MM.1S (cell line): ENCODE measurements at places on chromosomes 2 and 18.

GRCh38 chr2:53467467-53468180 lies 300.0 kb upstream of the CHAC2 start:
- DNase-seq: no peak
- H3K27ac ChIP-seq: no peak overlapping the region
- no peak overlapping the region for H3K4me3 ChIP-seq
- H3K27me3 ChIP-seq: no peaks in the 10 kb centered on the region
- H3K4me1 ChIP-seq: no peaks in the 10 kb centered on the region
- H3K36me3 ChIP-seq: no peaks in the 10 kb centered on the region

- no peaks in the 10 kb centered on the region for H3K27me3 ChIP-seq
- DNase-seq: no peak
- no peak overlapping the region for H3K27ac ChIP-seq
- no peaks in the 10 kb centered on the region for H3K4me1 ChIP-seq
- H3K4me3 ChIP-seq: no peak overlapping the region
- no peaks in the 10 kb centered on the region for H3K36me3 ChIP-seq
Measured at GRCh38 chr2:110805894-110806452, 73.6 kb downstream of the ACOXL start.

GRCh38 chr2:105571445-105571987 lies 172.7 kb upstream of the FHL2 start:
- H3K4me1 ChIP-seq: peaks cover 25% of the 10 kb centered on the region
- no peaks in the 10 kb centered on the region for H3K27me3 ChIP-seq
- H3K27ac ChIP-seq: no peak overlapping the region
- no peak for DNase-seq

- no peak overlapping the region for H3K27ac ChIP-seq
- H3K4me3 ChIP-seq: no peak overlapping the region
- H3K27me3 ChIP-seq: no peaks in the 10 kb centered on the region
- H3K36me3 ChIP-seq: no peaks in the 10 kb centered on the region
- H3K4me1 ChIP-seq: no peaks in the 10 kb centered on the region
- DNase-seq: no peak
Measured at GRCh38 chr18:69674292-69674877, 273.3 kb downstream of the CD226 start.

DNA sequence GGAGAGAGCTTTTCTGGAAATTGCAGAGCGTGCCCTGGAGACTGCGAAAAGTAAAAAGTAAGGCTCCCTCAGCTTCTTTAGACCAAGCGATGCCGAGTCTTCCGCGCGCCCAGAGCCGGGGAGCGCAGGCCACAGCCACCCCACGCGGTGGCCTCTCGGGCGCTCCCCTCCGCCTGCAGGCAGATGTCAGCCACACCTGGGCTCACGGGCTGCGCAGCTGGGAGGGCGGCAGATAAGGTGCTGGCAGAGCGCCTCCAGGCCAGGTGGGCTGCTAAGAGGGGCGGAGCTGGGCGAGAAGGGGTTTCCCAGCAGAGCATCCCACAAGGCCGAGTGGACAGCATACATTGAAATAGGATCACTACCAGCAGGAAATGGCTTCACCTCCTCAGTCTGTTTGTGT lies 81.7 kb downstream of the ARHGEF4 start:
- DNase-seq: no peak
- no peak overlapping the region for H3K27ac ChIP-seq
- H3K4me3 ChIP-seq: no peak overlapping the region
- no peaks in the 10 kb centered on the region for H3K36me3 ChIP-seq
- H3K4me1 ChIP-seq: no peaks in the 10 kb centered on the region

DNA sequence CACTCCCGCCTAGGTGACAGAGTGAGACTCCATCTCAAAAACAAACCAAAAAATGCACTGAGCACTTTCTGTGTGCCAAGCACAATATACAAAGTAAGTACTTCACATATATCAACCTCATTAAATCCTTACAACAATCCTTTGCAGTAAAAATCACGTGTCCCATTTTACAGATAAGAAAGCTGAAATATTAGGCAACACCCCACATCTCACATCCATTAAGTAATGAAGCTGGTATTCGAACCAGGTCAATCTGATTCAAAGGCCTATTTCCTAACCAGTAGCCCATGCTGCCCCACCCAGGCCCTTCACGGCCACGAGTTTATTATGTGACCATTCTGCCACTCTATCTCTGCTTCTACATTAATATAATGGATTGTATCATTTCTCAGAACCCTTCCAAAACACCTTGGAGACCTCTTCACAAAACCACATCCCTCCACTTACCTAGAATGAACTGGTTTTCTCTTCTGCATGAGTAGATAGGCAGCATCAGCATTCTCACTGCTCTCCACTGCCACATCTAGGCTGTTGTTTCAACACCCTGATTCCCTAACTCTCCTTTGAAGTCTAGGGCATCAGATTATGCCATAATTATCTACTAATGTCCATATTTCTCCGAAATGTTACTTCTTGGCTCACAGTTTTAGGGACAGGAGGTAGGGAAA lies 3.1 kb upstream of the EXOC6B start:
- H3K4me1 ChIP-seq: peaks cover 37% of the 10 kb centered on the region
- no peaks in the 10 kb centered on the region for H3K27me3 ChIP-seq
- peak; percentile 7 for DNase-seq

- no peak overlapping the region for H3K27ac ChIP-seq
- H3K4me1 ChIP-seq: no peaks in the 10 kb centered on the region
- H3K36me3 ChIP-seq: no peaks in the 10 kb centered on the region
Measured at GRCh38 chr18:63683152-63683551, 19.6 kb upstream of the SERPINB11 start.

- no peak overlapping the region for H3K27ac ChIP-seq
- H3K4me3 ChIP-seq: no peak overlapping the region
- H3K4me1 ChIP-seq: peaks cover 4% of the 10 kb centered on the region
- DNase-seq: no peak
- no peaks in the 10 kb centered on the region for H3K27me3 ChIP-seq
Measured at GRCh38 chr2:180374502-180375281, 367.6 kb upstream of the CWC22 start.

- H3K36me3 ChIP-seq: no peaks in the 10 kb centered on the region
- no peaks in the 10 kb centered on the region for H3K4me1 ChIP-seq
- H3K27me3 ChIP-seq: no peaks in the 10 kb centered on the region
- DNase-seq: no peak
Measured at GRCh38 chr18:79849328-79850207, 51.8 kb downstream of the KCNG2 start.

DNA sequence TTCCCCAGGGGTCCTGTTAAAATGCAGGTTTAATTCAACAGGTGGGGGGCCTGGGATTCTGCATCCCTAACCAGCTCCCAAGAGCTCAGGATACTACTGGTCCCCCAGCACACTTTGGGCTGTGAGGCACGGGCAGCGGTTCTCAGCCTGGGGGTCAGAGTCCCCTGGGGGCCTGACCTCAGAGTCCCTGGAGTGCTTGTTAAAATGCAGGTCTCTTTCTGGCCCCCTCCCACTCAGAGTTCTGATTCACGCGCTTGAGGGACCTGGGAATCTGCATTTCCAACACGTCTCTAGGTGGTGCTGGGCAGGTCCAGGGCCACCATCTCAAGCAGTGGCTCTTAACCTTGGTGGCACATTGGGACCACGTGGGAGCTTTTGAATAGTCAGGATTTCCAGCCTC lies 2.8 kb upstream of the OTOS start:
- H3K4me1 ChIP-seq: no peaks in the 10 kb centered on the region
- H3K4me3 ChIP-seq: no peak overlapping the region
- H3K27ac ChIP-seq: no peak overlapping the region
- DNase-seq: no peak
- H3K27me3 ChIP-seq: peaks cover 52% of the 10 kb centered on the region
